ENCODE measurements at places on chromosomes 6 and 20. TPM values are rescaled to one million over a fixed set of nuclear protein-coding genes. Genes with fewer than 3 reads are reported as not detected.

- no peak overlapping the region for H3K27ac ChIP-seq
Measured at GRCh38 chr6:148064406-148065134, 278.1 kb upstream of the SASH1 start.

Gene SCRT2
- total RNA-seq = not detected

Gene BHLHE23
- total RNA-seq = not detected

GRCh38 chr6:146545581-146545980, 1.9 kb downstream of the RAB32 start:
- DNase-seq = no peak
- H3K4me3 ChIP-seq = peak overlapping the region; percentile 80
- H3K36me3 ChIP-seq = no peaks in the 10 kb centered on the region
- no peaks in the 10 kb centered on the region for H3K27me3 ChIP-seq
- H3K27ac ChIP-seq = peak overlapping the region; percentile 97
- H3K4me1 ChIP-seq = peaks cover 30% of the 10 kb centered on the region

GRCh38 chr6:24520929-24521546, 26.3 kb downstream of the ALDH5A1 start:
- H3K36me3 ChIP-seq = no peaks in the 10 kb centered on the region
- H3K4me3 ChIP-seq = no peak overlapping the region

GRCh38 chr20:48146877-48147276, 361.6 kb upstream of the SULF2 start:
- DNase-seq = no peak
- H3K27ac ChIP-seq = no peak overlapping the region
- H3K36me3 ChIP-seq = no peaks in the 10 kb centered on the region

DNA sequence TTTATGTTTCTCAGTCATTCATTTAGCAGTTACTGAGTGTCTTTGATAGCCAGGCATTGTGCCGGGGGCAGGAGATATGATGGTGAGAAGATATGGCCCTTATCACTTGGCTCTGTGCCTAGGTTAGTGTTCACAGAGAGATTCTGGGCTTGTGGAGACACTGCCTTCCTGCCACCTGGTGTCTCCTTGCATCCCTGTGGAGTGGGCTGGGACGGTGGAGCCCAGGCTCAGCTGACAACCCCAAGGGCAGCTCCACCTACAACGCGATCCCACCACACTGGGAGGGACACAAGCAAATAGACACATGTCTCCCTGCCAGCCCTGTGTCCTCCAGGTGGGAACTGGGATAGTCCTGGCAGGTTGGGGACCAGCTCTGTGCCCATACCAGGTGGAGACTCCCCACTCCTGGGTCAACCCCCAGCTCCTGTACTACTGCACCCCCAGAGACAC, 30.3 kb upstream of the VEGFA start:
- DNase-seq = no peak
- H3K27ac ChIP-seq = no peak overlapping the region
- peaks cover 6% of the 10 kb centered on the region for H3K4me1 ChIP-seq
- H3K27me3 ChIP-seq = no peaks in the 10 kb centered on the region

Gene KIFC1
- total RNA-seq = 0.34 TPM

Gene SIRPD
- not detected for total RNA-seq

GRCh38 chr6:20211037-20211940, 980 bp downstream of the MBOAT1 start:
- DNase-seq = no peak
- H3K27me3 ChIP-seq = no peaks in the 10 kb centered on the region
- no peaks in the 10 kb centered on the region for H3K36me3 ChIP-seq
- H3K27ac ChIP-seq = peak overlapping the region; percentile 80

Gene REM1
- total RNA-seq = 1.2 TPM

DNA sequence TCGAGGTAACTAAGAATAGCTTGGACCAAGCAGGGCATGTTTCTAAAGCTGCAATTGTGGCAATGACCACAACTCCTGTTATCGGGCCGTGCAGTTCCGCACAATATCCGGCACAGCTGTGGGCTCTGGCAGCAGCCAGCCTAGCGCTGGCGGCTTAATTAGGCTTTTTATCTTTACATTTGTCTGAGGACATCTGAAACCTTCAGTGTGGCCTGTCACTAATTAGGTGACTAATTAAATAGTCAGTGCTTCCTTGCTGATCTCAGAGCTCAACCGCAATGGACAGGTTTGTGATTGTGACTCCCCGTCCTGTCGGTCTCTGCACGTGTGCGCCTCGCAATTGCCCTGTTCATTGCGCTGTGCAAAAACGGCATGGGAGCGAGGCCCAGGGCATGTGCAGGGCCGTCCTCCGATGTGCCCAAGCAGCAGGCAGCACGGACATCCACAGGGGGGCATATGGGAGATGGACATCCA, 134.8 kb upstream of the INSM1 start:
- no peak overlapping the region for H3K4me3 ChIP-seq
- H3K27me3 ChIP-seq = no peaks in the 10 kb centered on the region
- H3K4me1 ChIP-seq = no peaks in the 10 kb centered on the region

GRCh38 chr20:4006640-4007039, 8.7 kb downstream of the RNF24 start:
- DNase-seq = peak; percentile 62
- H3K4me1 ChIP-seq = peaks cover 21% of the 10 kb centered on the region
- no peak overlapping the region for H3K4me3 ChIP-seq
- H3K36me3 ChIP-seq = no peaks in the 10 kb centered on the region

Gene UNC5CL
- 0.57 TPM for total RNA-seq

DNA sequence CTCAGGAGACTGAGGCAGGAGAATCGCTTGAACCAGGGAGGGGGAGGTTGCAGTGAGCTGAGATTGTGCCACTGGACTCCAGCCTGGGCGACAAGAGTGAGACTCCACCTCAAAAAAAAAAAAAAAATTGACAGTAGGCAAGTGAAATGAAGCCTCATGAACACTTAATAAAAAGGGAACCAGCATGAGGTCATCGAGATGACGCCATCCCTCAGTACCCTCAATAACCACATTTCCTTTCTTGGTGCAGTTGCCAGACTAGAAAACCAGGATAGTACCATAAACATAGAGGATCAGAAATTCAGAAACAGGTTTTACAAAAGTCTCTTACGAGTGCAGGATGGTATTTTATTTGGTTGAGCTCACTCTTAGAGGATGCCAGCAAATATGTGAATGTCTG, 584.1 kb downstream of the MAFB start:
- H3K27me3 ChIP-seq = peaks cover 12% of the 10 kb centered on the region
- no peaks in the 10 kb centered on the region for H3K36me3 ChIP-seq
- peaks cover 11% of the 10 kb centered on the region for H3K4me1 ChIP-seq

Gene NRN1
- total RNA-seq = 8.6 TPM

Gene TTLL9
- not detected for total RNA-seq

DNA sequence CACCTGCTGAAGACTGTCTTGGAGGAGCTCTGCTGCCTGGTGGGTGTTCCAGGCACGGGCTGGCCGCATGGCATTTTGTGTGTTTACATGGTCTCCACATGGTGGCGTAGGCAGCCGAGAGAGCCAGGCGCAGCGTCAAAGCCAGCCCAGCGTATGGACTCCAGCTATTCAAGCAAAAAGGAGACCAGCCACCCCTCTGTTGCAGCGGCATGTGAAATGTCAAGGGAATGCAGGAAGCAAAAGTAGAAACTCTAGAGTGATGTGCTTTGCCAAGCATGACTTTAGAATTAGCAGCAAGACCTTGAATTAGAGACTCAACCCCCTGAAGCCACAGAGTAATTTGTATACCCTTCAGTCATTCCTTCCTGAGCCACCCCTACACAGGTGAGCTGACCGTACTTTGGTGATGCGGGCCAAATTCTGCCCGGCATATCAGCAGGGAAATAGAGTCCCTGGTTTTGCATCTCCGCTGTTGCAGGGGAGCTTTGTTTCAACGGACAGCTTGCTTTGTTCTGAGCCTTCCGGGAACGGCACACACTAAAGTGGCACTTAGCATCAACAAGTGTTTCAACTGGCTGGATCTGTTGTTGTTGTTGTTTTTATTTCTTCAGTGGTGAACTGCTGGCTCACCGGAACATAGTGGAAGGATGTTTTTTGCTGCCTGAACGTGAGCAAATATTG, 48.5 kb downstream of the FNDC1 start:
- no peaks in the 10 kb centered on the region for H3K36me3 ChIP-seq
- no peak overlapping the region for H3K27ac ChIP-seq
- no peak overlapping the region for H3K4me3 ChIP-seq
- H3K27me3 ChIP-seq = peaks cover 52% of the 10 kb centered on the region
- peaks cover 4% of the 10 kb centered on the region for H3K4me1 ChIP-seq

DNA sequence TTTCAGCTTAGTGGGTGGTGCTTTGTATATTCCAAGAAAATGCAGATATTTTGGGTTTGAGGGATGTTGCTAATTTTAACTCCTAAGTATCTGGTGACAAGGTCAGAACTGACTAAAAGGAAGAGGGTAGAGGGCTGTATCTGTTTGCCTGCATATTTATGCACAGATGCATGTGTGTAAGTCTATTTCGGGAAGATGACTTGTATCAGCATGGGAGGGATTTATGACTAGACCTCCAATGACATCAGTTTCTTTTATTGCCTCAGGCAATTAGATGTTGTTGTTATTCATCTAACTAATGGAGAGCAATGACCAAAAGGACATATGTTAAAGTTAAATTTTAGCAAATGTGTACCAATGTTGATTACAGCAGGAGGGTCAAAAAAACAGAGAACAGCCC, 734.3 kb downstream of the QKI start:
- H3K27ac ChIP-seq = peak overlapping the region; percentile 62
- H3K36me3 ChIP-seq = no peaks in the 10 kb centered on the region
- no peak overlapping the region for H3K4me3 ChIP-seq
- DNase-seq = peak; percentile 16

DNA sequence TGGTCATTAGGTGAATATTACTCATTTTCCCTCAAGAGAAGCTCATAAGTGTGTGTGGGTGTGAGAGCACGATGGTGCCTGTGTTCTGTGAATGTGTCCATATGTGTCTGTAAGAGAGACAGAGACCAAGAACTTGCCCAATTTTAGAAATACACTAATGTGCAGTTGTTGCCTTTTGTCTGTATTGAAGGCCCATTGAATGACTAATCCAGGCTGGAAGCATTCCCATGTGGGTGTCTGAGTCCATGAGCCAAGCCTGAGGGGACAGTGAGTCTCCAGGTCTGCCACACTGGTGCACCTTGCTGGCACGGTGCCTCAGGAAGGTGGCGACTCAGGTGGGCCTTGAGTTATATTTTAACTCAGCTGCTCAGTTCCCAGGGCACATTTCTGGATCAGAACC, 25.5 kb upstream of the ASXL1 start:
- DNase-seq = no peak
- no peaks in the 10 kb centered on the region for H3K27me3 ChIP-seq
- peaks cover 51% of the 10 kb centered on the region for H3K4me1 ChIP-seq
- H3K27ac ChIP-seq = no peak overlapping the region

- DNase-seq = no peak
- no peak overlapping the region for H3K4me3 ChIP-seq
- H3K36me3 ChIP-seq = no peaks in the 10 kb centered on the region
- no peak overlapping the region for H3K27ac ChIP-seq
Measured at GRCh38 chr6:106145741-106146227, 59.6 kb downstream of the PRDM1 start.

Gene SPINT3
- not detected for total RNA-seq

GRCh38 chr6:131122516-131122915, 12.8 kb upstream of the AKAP7 start:
- H3K27ac ChIP-seq = no peak overlapping the region
- no peaks in the 10 kb centered on the region for H3K27me3 ChIP-seq
- no peak for DNase-seq

- H3K4me3 ChIP-seq = no peak overlapping the region
- H3K27me3 ChIP-seq = no peaks in the 10 kb centered on the region
Measured at GRCh38 chr6:33696548-33697518, 14.7 kb downstream of the UQCC2 start.

DNA sequence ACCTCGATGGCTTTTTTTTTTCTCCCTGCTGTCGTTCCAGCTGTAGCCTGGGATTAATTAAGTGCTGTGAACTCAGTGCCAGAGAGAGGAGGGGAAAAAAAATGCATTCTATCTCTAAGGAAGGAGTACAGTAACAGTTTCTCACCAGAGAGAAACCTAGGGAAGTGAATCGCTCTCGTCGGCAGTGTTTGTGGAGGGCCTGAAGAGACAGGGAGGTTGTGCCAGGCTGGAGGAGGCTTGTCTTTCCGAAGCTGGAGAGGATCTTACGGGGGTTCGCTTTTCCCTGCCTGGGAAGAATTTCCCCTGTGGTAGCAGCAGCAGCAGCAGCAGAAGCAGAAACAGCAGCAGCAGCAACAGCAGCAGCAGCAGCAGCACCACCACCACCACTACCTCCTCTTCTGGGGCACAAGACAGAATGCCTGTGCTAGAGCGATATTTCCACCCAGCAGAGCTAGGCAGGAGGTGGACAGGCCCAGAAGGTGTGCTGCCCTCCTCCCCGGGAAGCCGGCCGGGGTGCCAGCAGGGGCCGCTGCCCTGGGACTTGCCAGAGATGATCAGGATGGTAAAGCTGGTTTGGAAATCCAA, 186.5 kb downstream of the PDE7B start:
- peaks cover 51% of the 10 kb centered on the region for H3K4me1 ChIP-seq
- peak overlapping the region; percentile 38 for H3K4me3 ChIP-seq
- H3K27ac ChIP-seq = peak overlapping the region; percentile 86

Gene PHACTR1
- total RNA-seq = 150 TPM

Gene HUS1B
- total RNA-seq = 0.31 TPM

DNA sequence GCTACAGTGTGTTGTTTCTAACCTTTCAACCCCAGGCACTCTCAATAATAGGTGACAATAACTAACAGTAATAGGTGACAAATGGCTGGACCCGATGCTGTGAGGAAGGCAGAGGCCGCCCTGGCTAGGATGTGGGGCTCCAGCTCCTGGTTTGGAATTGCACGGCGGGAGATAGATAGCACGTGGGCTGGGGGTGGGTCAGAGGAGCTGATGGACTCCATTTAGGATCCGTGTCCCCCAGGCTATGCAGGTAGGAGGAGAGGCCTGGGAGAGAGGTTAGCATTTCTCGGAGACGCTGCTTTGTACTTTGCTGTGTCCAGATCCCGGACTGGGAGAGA, 61.4 kb downstream of the EZR start:
- H3K27me3 ChIP-seq = no peaks in the 10 kb centered on the region
- H3K27ac ChIP-seq = no peak overlapping the region
- no peak for DNase-seq
- peaks cover 10% of the 10 kb centered on the region for H3K4me1 ChIP-seq

- H3K27ac ChIP-seq = no peak overlapping the region
- no peak overlapping the region for H3K4me3 ChIP-seq
- H3K36me3 ChIP-seq = peaks cover 63% of the 10 kb centered on the region
Measured at GRCh38 chr20:46127396-46128010, 9.4 kb downstream of the CD40 start.

GRCh38 chr6:14969126-14969525, 276.7 kb upstream of the JARID2 start:
- H3K4me3 ChIP-seq = no peak overlapping the region
- no peak for DNase-seq
- no peaks in the 10 kb centered on the region for H3K4me1 ChIP-seq
- H3K36me3 ChIP-seq = no peaks in the 10 kb centered on the region

GRCh38 chr6:107644513-107644912, 154.6 kb downstream of the SOBP start:
- no peak overlapping the region for H3K27ac ChIP-seq
- no peak overlapping the region for H3K4me3 ChIP-seq
- H3K4me1 ChIP-seq = peaks cover 47% of the 10 kb centered on the region
- H3K36me3 ChIP-seq = no peaks in the 10 kb centered on the region

Measured in heart right ventricle (tissue), 16 donors.